ENCODE measurements at places on chromosomes 6 and 20. TPM values are rescaled to one million over a fixed set of nuclear protein-coding genes. Genes with fewer than 3 reads are reported as not detected.
A peak's percentile ranks its signal among the peaks of the same experiment; 100 is the strongest.

GRCh38 chr20:12074111-12074655 lies 156.5 kb downstream of the BTBD3 start:
- no peak for DNase-seq

ERVFRD-1 gene
- total RNA-seq: not detected

DNA sequence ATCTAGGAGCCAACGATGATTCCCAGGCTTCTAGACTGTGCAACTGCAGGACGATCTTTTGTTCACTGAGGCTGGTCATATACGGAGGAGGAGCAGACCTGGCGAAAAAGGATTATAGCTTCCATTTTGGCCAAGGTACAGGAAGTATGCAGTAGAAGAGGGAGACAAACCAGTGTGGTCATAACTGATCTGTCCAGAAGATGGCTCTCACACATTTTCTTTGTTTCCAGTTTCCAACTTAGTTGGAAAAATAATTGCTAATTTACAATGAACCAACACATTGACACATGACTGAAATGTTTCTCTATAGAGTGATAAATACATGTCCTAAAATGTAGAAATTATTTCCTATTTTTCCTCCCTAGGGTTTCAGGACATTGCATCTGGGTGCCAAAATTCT lies 364.1 kb upstream of the BTBD3 start:
- DNase-seq: no peak

DNA sequence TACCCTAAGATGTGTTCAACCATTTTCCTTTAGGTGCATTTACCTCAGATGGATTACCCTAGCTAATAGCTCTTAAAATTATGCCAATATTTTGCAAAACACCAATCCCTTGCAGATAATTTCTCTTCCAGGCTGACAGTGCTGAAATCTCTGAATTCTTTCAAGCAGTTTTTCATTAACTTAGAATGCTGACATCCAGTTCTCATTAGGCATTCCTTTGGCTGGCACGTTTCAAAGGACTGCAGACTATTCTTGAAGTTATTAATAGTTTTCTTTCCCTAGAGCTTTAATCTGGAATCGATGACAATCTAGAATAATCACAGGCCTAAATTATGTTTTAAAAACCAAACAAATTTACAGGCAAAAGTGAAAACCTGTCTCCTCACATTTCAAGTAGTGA lies 68.3 kb downstream of the SMLR1 start:
- DNase-seq: no peak

DNA sequence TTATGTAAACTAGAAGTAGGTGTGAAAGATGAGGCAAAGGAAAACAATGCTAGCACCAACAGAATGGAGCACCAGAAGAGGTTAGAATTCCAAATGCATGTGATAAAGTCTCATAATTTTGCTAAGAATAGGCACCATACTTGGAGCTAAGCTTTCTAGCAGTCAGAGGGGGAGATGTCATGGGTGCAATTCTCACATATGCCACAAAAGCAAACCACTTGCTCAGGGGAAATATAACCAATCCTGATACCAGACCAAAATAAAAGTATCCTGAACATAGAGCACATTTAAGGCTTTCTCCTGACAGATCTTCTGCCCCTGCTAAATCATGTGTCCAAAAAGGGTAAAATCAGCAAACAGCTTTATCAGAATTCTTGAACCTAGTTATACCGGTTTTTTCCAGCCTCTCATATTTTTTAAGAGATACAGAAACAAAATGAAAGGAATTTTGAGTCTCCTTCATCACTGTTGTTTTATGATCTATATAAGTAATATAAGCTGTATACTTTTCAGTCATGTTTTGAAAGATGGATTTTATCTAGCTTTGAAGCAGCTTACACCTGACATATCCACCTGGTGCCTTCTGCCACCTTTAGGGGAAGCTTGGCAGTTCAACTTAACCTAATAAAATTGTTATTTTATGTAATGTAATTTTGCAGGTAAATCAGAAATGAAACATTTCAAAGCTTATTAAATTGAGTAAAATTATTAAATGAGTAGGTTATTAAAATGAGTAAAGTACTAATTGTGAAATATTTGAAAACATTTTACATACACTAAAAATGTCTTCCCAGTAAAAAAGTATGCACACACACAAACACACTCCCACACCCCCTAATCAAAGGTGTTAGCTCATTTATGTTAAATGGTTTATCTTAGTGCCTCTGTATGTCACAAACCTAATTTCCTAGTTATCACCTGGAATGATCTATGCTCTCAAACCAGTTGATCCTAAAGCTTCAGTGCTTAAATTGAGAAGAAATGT lies 2.8 kb downstream of the SPO11 start:
- DNase-seq: no peak

HMGA1 gene
- total RNA-seq: 59.4 TPM

DNA sequence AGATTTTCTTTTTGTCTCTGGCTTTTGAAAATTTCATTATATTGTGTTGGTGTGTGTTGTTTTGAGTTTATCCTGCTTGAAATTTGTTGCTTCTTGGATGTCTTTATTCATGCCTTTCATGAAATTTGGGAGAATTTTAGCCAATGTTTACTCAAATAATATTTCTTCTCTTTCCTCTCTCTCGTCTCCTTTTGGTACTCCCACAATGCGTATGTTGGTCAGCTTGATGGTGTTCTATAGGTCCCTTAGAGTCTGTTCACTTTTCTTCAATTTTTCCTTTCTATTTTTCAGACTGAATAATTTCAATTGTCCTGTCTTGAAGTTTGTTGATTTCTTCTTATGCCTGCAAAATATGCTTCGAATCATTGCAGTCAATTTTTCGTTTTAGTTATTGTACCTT lies 39.6 kb downstream of the SCP2D1 start:
- no peak for DNase-seq

FERMT1 gene
- 2.1 TPM for total RNA-seq

DNA sequence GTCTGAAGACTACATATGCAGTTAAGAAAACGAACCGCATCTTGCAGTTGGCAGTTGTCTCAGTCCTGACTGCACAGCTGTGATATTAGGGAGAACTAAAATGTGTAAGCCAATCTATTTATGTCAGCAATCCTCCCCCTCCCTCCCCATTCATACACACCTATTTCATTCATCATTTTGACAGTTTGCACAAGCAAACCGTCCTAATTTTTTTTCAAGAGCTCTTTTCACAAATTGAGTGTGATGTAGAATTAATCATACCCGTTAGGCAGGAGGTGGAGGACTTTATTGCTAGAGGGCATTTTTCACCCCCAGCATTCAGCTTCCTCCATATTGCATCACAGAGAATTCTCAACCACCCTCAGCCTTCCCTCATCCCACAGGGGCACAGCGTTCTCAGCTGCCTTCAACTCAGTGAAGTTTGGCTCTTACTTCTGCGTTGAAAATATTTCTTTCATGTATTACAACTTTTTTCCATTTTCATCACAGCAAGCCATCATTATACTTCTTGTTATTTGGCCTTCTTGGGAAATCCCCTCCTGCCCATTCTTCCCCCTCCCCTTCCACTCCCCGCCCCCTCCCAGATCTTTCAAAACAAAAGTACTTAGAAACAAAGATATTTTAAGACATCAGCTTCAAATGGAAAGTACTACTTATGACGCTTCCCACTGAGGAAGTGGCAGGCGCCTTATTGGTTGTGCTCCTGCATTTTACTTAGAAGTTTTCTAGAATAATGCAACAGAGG lies 37.5 kb downstream of the NOX3 start:
- DNase-seq: no peak

- DNase-seq: no peak
Observed at GRCh38 chr6:15474196-15474595, 188.6 kb downstream of the DTNBP1 start.

- DNase-seq: no peak
Observed at GRCh38 chr6:113495521-113495920, 361.6 kb upstream of the MARCKS start.

GRCh38 chr20:33165416-33166055 lies 2.4 kb upstream of the BPIFA2 start:
- DNase-seq: no peak

GRCh38 chr6:14312587-14312986 lies 195.0 kb downstream of the CD83 start:
- DNase-seq: no peak

TCF15 gene
- not detected for total RNA-seq

DNA sequence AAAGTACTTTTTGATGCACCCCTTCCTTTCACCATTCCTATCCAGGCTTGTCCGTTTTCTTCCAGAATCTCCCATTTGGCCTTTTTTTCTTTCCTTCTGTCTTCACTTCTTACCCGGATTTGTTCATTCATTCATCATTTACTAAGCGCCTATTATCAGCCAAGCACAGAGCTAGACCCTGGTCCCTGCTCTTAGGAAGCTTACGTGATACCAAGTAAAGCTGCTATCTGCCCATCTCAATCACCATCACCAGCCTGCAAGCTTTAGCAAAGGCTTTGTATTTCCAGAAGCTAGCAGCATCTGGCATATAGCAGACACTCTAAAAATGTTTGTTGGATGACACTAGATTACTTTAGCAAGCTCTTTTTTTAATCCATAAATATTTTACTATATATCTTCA lies 4.8 kb downstream of the NDRG3 start:
- no peak for DNase-seq

PTCHD4 gene
- 6.5 TPM for total RNA-seq

- no peak for DNase-seq
Observed at GRCh38 chr20:48166082-48166835, 381.0 kb upstream of the SULF2 start.

GRCh38 chr6:74768738-74769137 lies 437.1 kb downstream of the COL12A1 start:
- no peak for DNase-seq

- no peak for DNase-seq
Observed at GRCh38 chr20:8246716-8247115, 114.7 kb downstream of the PLCB1 start.

PKIB gene
- total RNA-seq: 3.5 TPM

DNA sequence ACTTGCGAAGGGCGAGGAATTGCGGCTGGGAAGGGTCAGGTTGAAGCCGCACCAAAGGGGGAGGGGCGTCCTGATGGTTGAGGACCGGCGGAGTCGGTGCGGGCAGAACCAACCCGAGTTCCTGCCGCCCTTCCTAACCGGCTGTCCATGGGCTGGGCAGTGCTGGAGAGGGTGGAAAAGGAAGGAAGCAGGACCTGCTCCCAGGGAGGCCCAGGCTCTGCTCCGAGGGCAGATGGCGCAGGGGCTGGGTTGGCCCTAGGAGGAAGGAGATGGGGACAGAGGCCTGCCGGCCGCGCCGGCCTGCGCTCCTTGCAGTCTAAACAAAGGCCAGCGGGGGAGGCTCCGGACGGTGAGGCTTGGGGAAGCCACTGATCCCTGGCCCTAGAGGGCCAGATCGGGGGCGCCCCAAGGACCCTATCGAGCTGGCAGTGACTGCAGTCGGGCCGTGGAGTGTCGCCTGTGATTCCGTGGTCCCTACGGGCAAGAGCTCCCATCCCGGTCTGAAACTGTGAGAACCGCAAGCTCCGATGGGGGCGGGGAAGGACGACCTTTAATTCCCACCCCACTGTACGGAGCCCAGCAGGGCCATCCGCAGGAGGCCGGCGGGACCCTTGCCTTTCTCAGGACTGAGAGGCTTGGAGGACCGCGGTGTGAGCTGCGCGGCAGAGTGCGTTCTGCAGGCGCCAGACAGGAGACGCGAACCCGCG lies 39.4 kb downstream of the YTHDF1 start:
- no peak for DNase-seq

GRCh38 chr6:124738482-124738881 lies 223.8 kb upstream of the RNF217 start:
- no peak for DNase-seq

DNA sequence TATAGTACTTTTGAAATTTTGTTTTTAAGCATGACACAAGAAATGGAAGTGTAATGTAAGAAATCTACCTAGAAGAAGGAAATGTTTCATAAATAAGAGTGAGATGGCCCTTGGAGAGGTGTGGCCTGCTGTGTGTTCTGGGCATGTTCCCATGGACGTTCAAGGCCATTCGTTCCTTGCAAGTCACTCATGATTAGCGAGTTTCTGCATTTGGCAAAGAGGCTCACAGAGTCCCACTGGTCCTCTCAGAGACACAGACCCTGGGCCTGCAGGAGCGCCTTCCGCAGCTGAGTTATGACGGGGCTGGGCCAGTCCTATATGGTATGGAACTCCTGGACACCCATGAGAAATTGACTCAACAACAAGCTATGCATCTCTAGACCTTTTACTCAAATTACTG lies 7.2 kb downstream of the THBS2 start:
- no peak for DNase-seq

ARHGAP40 gene
- not detected for total RNA-seq

LRP11 gene
- total RNA-seq: 39.4 TPM

DNA sequence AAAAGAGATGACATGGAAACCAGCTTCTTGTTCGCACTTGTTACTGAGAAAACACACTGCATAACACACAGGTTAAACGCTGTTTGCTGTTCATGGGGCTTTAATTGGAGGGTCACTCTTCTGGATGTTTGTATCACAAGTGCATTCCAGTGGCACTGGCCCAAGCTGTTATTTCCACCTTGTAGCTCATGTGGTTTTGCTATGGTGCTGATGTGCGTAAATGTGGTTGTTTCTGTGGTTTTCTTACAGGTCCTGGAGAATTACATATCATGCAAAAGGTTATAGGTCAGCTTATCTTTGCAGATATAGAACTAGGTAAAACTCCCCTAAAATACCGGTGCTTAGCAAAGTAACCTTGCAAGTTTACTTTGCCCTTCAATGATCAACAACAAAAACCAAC lies 89.3 kb upstream of the AHI1 start:
- DNase-seq: no peak

TRIM40 gene
- not detected for total RNA-seq

RIMS1 gene
- 8.3 TPM for total RNA-seq

- DNase-seq: peak; percentile 85
Observed at GRCh38 chr20:20368418-20369249, 730 bp downstream of the INSM1 start.

DNA sequence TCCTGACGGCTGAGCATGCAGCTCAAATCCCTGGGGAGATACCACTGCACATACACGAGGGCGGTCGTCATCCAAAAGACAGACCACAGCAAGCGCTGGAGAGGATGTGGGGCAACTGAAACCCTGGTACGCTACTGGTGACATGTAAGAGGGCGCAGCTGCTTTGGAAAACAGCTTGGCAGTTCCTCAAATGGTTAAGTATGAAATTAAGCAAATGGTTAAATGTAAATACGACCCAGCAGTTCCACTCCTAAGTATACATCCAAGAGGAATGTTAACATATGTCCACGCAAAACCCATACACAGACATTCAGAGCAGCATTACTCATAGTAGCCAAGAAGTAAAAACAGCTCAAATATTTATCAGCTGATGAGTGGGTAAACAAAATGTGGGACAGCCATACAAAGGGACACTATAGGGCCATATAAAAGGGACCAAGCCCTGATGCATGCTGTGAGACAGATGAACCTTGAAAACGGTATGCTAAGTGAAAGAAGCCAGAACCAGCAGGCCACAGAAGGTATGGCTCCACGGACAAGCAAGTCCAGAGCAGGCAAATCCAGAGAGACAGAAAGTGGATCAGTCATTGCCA lies 38.5 kb downstream of the RIPOR3 start:
- no peak for DNase-seq

- DNase-seq: peak; percentile 85
Observed at GRCh38 chr20:21701171-21701876, 4.1 kb upstream of the PAX1 start.

GABRR1 gene
- total RNA-seq: not detected
